NCI-H1417 (cell line): ENCODE measurements at places on chromosomes 3 and 15.

GRCh38 chr3:58679974-58680666 is 13.5 kb upstream of the FAM3D start:
- no peak for DNase-seq

- no peak for DNase-seq
These were observed 56.2 kb downstream of the NBEAL2 start for GRCh38 chr3:47035645-47036044.

- DNase-seq = no peak
These were observed 1.1 kb upstream of the CSK start for GRCh38 chr15:74780523-74781430.

GRCh38 chr3:188686324-188686723 is 485.4 kb upstream of the TPRG1 start:
- DNase-seq = no peak

GRCh38 chr3:25457671-25458419 is 29.8 kb downstream of the RARB start:
- no peak for DNase-seq

DNA sequence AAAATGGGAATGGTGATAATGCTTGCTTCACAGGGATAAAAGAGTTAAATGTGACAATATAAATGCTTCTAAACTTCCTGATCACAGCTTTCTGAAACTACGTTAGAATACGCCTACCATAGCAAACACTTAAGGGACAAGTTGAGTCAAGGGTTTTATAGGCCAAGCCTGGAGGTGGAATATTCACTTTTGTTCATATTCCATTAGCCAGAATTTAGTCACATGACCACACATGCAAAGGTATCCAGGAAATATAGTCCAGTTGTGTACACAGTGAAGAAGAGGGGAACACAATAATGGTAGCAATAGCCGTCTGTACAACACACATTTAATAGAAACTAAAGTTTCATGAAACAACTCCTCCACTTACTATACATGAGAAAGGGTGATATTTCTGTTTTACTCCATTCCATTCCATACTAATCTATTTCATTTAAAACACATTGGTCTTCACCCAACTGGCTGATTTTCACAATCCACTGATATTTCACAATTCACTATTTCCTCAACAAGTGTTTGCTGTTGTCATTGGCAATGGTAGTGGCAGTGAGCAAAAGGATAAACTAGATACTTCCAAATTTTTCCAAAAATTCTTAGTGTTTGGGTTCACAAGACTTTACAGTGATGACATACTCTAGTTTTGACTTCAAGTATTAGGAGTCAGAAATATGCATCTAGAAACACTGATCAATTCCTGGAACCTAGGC is 270.9 kb downstream of the ERC2 start:
- no peak for DNase-seq

GRCh38 chr3:160580938-160581337 is 15.6 kb upstream of the KPNA4 start:
- DNase-seq = no peak

- DNase-seq = no peak
These were observed 203.6 kb downstream of the PDCD6IP start for GRCh38 chr3:34001990-34002389.

GRCh38 chr3:535566-536416 is 339.2 kb downstream of the CHL1 start:
- peak; percentile 79 for DNase-seq

GRCh38 chr3:17724948-17725347 is 17.5 kb downstream of the TBC1D5 start:
- no peak for DNase-seq

DNA sequence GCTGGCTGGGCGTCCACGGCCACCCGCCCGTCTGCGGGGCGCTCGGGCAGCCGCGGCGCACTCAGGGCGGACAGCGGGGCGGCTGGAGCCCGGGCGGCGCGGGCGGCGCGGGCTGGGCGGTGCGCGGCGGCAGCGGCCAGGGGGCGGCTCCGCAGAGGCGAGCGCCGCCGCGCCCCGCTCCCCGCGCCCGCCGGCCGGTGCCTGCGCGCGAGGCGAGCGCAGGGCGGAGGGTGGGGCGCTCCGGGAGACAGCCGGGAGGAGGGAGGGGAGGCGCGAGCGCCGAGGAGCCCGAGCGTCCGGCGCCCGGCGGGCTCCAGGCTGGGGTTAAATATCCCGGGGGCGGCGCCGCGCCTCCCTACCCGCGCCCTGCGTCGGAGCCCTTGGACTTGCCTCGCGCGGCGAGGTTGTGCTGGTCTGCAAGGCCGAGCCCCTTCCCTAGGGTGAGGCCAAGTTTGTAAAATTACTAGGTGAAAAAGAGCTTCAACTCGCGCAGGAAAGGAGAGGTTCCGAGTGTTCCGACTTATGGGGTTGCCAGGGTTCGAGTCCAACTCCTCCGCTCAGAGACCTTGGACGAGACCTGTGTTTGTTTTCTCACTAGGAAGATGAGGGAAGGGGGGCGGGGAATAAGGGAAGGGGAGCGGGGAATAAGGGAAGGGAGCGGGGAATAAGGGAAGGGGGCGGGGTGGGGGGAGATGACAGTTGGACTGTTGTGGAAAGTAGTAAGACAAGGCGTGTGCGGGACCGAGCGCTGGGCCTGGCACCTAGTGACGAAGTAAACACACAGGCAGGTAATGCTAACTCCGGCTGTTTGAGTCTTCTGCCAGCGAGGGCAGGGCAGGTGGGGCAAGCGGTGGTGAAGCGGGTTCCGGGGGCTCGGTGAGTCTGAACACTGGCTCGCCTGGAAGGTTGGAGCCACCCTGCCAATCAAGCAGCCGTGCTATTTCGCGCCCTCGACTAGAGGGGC is at the start of gene TNFAIP8L3:
TNFAIP8L3 (minus strand) TSS at position 301 of the 964 bp plus-strand sequence. CDS start 311 bp downstream, outside the sequence.
- DNase-seq = peak; percentile 31

DNA sequence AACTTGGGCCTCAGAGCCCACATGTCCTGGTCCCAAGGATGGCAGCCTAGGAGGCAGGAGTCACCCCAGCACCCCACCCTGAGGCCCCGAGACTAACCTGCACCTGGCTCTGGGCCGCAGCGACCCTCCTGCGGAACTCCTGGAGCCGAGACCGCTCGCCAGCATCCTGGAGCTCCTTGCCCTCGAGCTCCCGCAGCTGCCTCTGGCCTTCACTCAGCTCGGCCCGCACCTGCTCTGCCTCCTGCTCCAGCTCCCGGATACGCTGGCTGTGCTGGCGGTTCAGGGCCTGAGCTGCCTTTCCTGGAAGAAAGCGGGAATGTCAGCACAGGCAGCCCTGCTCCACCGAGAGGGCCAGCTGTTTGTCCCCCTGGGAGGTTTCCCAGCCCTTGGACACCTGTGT is 13.2 kb downstream of the KIF7 start:
- no peak for DNase-seq

DNA sequence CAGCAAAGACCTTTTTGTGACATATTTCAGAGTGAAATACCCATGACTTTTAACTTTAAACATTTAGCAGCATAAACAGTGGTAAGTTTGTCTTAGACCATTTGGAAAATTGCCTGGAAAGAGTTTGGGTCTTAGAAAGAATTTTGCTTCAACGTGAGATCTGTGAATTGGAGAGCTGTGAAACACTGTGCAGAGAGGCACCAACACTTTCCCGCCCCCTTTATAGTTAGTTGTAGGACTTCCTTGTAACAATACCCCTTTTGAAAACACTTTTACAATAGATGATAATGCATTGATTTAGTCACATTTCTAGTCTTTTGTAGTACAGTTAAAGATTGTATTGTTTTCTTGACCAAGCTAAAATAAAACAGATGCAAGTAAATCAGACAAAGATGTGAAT is 43.5 kb upstream of the MBNL1 start:
- DNase-seq = no peak

DNA sequence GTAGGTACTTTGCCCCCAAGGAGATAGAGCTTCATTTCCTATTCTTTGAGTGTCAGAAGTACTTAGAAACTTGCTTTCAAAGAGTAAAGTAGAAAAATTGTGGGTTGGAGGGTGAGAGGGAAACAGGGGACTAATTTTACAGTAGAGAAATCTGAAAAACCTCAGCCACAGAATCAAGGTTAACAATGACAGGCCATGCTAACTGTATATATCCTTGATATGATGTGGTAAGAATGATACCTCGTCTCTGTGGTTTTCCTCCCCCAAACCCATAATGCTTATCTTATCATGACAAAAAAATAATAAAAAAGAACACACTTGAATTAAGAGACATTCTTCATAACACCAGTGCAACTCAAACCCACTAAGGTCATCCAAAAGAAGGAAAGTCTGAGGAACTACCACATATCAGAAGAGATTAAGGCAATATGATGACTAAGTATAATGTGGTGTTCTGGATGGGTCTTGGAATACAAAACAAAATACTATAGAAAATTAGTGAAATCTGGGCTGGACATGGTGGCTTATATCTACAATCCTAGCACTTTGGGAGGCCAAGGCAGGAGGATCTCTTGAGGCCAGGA is 360.4 kb downstream of the ULK4 start:
- DNase-seq = no peak

- DNase-seq = peak; percentile 34
These were observed 43.2 kb upstream of the ADCY5 start for GRCh38 chr3:123491966-123492587.

DNA sequence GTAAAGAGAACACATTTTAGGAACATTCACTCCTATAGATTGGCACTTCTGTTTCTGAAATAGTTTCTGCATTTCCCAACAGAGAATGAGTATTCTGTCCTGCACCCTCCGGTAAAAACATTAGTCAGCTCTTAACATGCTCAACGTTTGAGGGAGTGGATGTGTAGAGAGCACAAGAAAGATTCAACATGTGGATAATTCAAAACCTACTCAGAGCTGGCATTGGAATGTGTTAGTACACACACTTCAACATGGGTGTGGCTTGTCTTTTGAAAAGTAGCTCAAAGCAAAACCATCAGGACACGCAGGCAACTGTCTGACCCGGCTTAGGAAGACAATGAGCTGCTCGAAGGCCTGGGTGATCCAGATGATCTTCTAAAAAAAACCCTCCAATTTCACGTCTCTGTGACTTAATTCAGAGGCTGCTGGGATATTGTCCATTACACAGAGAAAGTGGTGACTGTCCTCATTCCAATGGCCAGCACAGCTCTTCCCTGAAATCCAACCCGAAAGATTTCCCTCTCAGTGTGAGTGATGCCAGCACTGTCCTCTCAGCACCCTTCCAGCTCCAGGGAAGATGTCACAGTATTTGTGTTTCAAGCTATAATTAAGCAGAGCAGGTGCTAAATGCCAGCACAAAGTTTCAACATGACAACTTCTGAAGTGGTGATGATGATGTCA is 18.1 kb downstream of the FBN1 start:
- peak; percentile 2 for DNase-seq

DNA sequence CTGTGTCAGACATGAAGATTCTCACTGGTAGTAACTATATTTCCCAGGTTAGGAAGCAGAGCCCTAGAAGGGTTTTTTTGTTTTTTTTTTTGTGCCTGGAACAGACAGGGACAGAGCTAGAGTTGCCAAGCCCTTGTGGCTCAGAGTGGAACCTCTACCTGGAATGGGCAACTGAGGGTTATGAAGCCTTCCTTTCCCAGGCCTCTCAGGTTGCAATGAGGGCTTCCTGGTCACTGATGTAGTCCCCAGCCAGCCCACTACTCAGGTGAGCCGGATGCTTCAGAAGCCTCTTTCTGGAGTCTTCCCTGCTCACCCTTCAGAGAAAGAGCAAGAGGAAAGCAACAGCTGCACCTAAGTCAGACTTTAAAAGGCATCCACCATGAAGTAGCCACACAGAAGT is 48.8 kb upstream of the MANF start:
- no peak for DNase-seq

DNA sequence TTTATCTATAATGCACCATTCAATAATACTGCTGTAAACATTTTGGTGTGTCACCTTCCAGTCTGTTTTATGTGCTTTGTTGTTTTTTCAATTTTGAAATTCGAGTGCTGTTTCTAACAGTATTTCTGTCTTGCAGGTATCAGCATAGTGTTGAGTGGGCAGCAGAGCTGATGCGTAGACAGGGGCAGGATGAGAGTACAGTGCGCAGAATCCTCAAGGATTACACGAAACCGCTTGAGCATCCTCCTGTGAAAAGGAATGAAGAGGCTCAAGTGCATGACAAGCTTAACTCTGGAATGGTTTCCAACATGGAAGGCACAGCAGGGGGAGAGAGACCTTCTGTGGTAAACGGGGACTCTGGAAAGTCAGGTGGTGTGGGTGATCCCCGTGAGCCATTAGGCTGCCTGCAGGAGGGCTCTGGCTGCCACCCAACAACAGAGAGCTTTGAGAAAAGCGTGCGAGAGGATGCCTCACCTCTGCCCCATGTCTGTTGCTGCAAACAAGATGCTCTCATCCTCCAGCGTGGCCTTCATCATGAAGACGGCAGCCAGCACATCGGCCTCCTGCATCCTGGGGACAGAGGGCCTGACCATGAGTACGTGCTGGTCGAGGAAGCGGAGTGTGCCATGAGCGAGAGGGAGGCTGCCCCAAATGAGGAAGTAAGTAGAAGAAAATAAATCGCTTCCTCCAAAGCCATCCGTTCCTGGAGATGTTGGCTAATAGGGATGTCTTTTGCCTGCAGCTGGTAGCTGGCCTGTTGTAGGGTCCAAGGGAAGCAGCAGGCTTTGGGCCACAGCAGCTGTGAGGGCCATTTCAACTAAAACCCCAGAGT is 19.1 kb downstream of the TSEN2 start:
- DNase-seq = no peak

- DNase-seq = no peak
These were observed 116.7 kb downstream of the FHIT start for GRCh38 chr3:61134532-61134931.

- DNase-seq = no peak
These were observed 11.3 kb upstream of the ARHGEF3 start for GRCh38 chr3:56812754-56813652.

- DNase-seq = no peak
These were observed 15.1 kb downstream of the CLDN1 start for GRCh38 chr3:190307164-190307545.

DNA sequence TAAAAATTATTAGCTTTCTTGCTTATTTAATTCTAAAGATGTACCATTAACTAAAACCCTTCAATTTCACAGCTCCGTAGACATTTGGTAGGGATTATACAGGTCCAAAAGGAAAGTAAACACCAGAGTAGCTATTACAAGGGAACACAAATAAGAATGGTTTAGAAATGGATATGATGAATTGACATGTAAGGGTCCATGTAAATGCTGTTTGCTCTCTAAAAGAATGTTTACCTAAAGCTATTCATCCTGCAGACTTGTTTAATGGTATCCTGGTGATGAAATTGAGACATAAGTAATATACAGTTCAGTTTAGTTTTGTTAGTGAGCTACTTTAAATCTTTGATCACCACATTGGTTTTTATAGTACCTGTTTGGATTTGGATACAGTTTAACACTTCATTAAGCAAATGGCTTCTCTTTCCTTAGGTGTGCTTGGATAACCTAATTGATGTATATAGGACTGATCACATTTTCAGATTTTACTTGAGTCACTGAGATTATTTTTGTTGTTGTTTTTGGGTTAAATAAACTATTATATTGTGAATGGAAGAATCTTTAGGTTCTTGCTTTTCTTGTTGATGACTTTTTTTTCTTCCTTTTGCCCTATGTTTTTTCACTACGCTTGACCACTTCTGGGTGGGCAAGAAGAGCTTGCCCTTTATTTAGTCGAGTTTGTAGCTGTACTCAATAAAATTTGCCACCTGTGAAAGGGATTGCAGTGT is 115.4 kb downstream of the TCF12 start:
- peak; percentile 39 for DNase-seq

- DNase-seq = no peak
These were observed 160.7 kb downstream of the TAFA4 start for GRCh38 chr3:68771681-68772080.

- no peak for DNase-seq
These were observed 1.9 kb upstream of the PLCD1 start for GRCh38 chr3:38031022-38031994.
